Stimulated activated CD8-positive, alpha-beta memory T cell treated with anti-CD3 and anti-CD28 coated beads, Interleukin-15, amount 100 ng/mL, for 48 hours (primary cell): ENCODE measurements at places on chromosomes 4 and X.

- DNase-seq: no peak
Measured at GRCh38 chr4:25454476-25454875, 77.4 kb downstream of the ANAPC4 start.

GRCh38 chr4:20840648-20841190, 140.5 kb downstream of the PACRGL start:
- no peak for DNase-seq

DNA sequence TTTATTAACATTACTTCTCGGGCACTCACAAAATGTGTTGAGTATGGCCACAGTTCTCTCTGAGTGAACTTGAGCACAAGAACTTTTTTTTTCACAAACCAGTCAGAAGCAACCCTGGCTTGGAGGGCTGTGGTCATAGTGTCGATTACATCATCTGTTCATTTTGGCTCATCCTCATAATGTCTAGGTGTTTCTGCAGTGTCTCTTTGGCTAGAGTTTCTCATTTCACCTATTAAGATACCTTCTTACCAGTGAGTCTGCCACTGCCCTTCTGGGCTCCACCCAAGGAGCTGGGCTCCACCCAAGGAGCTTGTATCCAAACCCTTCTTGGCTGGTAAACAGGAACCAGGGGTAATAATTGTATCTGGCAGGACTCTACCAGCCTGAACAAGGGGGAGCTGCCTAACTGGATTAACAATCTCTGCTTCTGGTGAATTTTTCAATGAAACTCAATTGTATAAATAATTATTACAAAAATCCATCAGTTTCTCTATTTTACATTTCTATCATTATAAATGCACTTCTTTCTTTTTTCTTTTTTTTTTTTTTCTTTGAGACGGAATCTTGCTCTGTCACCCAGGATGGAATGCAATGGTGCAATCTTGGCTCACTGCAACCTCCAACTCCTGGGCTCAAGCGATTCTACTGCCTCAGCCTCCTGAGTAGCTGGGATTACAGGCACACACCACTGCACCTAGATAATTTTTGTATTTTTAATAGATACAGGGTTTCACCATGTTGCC, 667.7 kb upstream of the SLIT2 start:
- DNase-seq: no peak

- no peak for DNase-seq
Measured at GRCh38 chr4:124135409-124135813, 577.1 kb downstream of the ANKRD50 start.

DNA sequence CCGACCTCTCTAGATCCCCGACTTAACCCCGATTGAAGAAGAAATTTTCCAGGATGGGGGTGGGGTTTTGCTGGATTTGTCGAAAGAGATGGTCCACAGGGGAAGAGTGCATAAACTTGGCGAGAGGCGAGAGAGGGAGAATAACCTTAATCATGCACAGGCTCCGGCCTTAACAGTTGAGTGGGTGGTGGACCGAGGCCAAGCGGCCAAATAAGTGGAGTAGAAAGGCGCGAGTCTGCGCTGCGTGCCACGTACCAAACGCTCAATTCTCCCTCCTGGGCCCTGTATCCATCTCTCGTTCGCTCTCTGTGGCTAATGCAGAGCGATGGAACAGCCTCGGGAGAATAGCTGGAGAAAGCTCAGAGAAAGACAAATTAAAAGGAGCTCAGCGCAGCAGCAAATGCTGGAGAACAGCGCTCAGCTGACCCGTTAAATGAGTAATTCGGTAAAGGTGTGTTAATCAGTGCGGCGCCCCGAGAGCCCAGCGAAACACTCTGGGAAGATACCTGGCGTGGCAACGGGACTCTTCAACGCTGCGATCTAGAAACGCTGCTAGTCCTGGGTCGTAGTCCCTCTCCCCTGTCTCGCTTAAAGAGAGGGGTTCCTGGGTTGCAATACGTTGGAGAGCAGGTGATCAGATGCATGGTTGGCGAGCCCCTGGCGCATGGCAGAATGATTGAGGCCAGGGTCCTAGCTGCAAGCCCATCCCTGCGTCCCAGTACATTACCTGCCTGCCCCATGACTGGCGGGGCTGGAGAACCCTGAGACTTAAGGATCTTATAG, 887 bp upstream of the IL1RAPL2 start:
- no peak for DNase-seq

GRCh38 chrX:105462186-105462585, 241.7 kb upstream of the TEX13A start:
- DNase-seq: no peak

- peak; percentile 54 for DNase-seq
Measured at GRCh38 chrX:51743179-51743957, at the start of gene GSPT2. TSS of gene GSPT2 (plus strand) at chrX:51743442. CDS start at chrX:51743627, 185 bp downstream.

DNA sequence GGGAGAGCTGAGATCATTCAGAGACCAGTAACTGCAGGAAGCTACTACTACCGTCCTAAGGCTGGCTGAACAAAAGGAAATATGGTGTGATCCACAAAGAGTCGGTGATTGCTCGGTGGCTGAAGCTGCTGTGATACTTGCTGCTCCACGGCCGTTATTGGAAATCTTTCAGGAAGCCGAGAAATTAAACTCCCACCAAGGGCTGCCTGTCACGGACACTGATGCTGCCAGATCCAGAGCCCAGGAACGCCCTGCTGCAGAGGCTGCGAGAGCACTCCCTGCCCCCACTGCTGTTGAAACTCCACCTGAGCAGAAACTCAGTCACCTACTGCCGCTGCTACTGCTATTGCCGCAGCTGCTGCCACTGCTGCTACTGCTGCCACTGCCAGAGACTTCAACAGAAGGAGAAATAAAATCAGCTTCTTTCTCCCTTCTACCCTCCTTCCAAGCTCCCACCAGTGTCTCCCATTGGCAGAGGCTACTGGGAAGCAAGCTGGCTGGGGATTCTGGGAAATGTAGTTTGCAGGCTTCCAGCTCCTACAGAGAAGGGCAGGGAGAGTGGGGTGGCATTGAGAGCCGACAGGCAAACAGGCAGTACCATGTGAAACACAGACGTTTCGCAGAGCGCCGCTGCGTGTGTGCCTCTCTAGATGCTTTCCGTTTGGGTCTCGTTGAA, 126.0 kb upstream of the ENPP6 start:
- no peak for DNase-seq

- DNase-seq: no peak
Measured at GRCh38 chr4:21699446-21699845, 249.1 kb downstream of the KCNIP4 start.

DNA sequence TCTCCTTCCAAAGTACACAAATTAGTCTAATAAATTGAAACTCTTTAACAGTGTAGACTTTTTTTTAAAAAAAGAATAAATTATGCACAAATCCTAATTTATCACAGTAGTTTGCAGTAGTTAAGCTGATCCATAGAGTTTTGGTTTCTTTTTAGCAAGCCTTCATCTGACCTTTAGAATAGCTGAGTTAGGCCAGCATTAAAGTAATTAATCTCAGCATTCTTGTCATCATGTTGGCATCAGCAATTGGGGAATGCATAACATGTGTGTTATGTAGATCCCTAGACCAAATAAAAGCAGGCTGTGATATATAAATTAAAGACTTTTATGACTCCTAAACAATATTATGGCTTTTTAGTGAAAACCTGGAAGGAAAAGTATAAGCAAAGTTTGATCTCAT, 426.5 kb upstream of the PABPC4L start:
- DNase-seq: no peak

DNA sequence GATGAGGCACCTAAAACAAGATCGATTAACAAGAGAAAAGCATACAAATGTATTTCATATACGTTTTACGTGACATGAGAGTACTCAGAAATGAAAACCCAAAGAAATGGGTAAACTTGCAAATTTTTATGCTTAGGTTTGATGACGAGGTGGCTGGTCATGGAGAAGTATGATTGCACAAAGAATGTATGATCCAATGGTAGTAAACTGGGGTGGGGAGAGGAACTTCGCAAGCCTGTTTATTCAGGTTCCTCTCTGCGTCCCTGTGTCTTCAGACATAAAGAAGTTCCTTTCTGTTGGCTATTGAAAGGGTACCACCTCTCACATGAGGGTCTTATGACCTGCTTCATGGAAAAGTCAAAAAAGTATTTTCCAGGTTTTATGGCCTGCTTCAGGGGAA, 309.2 kb downstream of the BCOR start:
- DNase-seq: no peak
